ENCODE measurements at places on chromosomes 1 and 21.

DNA sequence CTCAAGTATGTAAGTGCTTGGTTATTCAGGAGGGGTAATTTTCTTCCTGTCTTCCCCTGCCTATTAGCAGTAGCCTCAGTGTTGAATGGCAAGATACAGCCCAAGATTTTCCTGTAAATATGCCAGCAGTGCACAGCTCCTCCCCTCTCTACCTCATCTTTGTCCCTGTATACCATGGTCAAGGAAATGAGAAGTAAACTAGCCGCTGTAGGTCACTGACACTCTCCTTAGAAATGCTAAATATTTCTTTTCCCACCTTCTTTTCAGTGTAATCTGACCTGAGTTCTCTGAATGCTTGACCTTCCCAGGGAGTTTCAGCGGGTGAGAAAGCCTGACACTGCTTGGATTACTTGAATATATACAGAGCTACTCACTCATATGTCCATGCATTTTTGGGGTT is 84.1 kb upstream of the ZNF326 start:
- no peak for DNase-seq

DNA sequence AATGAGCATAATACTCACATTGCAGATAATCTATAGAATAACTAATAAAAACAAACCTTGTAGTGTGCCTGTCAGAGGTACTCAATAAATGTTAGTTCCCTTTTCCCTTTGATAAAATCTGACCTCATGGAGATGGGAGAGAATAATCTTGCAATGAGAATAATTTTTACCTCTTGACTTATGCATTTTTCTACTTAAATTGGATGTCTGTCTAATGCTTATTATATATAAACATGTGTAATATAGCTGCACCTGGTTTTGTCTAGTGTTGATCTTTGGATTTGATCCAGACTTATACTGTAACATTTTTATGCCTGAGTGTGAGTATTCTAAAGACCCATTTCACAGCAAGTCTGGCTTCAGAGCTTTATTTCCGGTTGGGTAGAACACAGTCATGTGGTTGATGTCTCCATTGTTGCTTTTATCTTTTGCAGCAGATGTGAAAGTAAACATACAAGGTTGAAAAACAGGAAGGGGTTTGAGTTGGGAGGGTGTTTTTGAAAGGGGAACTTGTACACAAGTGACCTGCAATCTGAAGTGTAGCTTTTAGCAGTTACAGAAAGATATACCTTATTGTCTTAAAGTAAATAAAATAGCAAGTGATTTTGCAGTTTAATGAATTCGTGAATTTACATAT is 12.4 kb downstream of the EPB41 start:
- DNase-seq = no peak

DNA sequence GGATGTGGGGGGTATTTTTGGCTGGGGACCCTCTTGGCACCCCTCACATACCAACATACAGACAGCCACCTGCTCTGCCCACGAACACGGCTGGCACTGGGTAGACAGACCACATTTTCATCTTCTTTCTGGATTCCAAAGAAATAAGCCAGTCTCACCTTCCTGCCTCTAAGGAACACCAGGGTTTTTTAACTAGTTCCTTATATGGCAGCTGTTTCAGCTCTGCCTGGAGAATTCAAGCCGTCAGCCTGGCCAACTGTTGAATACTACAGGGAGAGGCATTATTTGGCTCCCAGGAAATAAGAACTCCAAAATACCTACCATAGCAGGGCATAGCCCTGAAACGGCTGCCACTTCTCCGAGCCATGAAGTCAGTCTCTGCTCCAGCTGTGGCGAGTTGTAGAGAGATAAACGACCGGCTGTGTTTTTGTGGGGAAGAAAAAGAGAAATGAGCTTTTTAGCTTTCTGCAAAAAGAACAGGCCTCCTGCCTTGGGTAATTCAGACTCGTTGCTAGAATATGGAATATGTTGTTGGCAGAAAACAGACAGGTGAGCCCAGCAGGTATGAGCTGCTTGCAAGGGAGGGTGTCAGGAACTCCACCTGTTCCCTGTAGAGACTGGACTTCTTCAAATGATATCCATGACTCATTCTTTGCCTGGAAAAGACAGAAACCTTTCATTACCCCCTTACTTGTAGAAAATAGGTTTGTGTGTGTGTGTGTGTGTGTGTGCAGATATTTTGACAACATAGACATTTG is 51.8 kb downstream of the MT1HL1 start:
- no peak for DNase-seq

GRCh38 chr1:8166406-8166805 is 140.3 kb upstream of the ERRFI1 start:
- DNase-seq = no peak

DNA sequence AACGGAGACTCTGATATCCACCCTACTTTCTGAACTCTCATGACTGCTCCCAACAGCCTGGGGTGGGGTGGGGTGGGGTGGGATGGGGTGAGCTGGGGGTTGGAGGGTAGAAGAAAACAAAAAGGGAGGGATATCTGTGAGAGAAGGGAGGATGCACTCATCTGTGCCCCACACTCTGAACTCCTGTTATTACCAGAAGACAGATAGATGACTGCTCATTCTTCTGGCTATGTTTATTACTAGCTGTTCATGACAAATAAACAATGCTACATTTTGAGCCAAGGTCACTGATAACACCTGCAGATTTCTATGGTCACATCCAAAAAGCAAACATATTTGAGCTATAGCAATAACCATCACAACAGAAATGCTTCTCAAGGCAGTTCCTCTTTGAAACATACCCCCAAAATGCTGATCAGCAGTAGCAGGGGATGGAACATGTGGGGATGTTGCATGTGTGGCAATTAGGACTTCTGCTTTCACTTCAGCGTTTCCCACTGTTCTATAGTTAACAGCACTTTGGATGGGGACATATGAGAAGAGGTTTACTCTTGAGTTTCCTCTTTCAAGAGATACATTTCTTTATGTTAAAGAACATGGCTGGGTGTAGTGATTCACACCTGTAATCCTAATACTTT is 43.3 kb downstream of the GPR3 start:
- no peak for DNase-seq

- no peak for DNase-seq
Observed at GRCh38 chr1:30272277-30273020, 450.9 kb downstream of the MATN1 start.

DNA sequence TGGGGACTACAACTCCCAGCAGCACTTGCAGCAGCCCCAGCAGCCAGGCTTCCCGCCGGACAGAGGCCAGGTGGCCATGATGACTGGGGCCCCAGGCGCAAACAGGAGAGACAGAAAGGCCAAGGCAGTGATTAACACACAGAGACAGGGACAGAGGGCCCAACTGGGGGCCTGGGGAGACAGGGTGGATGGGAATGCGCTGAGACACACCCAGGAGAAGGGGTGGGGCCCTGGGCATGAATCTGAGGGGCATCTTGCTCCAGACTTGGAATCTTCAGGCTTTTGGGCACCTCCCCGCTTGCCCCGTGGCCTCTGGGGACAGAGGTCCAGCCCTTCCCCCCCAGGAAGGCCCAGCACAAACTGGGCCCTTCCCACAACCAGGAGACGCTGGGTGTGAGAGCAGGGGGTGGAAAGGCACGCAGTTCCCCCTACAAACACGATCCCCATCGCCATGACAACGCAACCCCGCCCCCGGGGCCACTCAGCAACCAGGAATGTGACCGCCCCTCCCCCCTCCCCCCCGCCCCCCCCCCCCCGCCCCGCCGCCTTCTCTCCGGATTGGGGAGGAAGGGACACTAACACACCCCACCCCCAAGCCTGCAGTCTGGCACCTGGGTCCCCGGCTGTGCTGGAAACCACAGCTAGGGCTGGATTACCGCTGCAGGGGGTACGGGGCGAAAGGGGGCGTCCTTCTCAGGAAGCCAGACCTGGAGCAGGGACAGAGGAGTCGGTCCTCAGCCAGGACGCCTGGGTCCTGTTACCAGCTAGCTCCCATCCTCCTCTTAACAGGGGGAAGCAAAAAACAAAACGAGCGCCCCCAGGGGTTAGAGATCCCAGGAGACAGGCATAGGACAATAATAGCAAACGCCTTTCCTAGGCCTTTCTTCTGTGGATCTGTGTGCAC is 4.5 kb downstream of the HDGF start:
- peak; percentile 79 for DNase-seq

- no peak for DNase-seq
Observed at GRCh38 chr1:186849826-186850225, 21.1 kb downstream of the PLA2G4A start.

DNA sequence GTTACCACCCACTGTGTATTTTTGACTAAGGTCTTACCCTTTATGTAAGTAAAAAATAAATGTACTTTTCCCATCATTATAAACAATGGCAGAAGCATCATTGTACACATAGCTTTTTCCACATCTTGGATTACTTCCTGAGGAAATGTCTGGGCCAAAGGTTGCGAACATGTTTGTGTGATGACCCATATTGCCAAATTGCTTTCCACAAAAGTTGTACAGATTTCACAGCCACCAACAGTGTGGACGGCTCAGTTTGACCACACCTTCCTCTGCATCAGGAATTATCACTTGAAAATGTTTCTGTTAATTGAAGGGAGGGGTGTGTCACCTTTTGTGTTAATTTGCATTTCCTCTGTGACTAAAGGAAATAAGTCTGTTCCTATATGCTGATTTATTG is 25.7 kb downstream of the AKNAD1 start:
- no peak for DNase-seq

DNA sequence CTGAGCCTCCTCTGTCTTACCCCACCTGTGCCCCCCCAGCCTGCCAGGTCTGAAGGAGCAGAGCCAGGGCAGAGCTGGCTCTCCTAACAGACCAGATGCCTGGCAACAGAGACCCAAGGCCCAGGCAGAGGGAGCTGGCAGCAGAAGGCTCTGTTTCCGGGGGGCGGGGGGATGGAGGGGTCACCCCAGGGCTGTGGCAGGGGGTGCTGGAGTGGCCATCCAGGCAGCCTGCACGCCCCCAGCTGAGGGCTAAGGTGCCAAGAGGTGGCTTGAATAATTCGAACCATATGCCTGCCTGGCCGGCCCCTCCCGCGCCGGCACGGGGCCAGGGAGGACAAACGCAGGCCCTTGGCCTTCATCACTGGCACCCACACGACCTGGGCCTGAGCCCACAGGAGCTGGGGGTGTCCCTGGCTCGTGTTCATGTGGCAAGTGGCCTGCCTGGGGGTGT is 16.0 kb upstream of the PLEKHG5 start:
- DNase-seq = no peak

DNA sequence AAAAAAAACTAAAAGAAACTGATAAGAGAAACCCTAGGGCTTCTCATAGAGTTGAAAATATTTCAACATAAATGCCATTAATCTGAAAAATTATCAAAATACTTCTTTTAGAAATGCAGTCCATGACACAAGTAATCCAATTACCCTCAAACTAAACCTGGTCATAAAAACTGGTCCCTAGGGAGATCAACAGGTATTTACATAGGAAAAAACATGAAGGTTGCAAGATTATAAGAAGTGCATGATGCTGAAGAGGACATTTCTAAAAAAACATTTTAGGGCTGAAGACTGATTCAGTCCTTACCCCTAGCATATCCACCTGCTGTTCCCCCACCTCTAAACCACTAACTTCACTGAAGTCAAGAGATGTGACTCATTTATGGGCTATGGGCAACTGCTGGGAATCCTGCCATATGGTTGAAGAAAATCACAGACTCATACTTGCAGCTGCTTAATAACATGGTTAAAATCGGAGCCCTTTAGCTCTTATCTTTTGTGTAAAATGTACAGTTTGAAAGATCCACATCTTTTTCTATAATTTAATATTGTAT is 131.0 kb upstream of the RUNX1 start:
- no peak for DNase-seq

DNA sequence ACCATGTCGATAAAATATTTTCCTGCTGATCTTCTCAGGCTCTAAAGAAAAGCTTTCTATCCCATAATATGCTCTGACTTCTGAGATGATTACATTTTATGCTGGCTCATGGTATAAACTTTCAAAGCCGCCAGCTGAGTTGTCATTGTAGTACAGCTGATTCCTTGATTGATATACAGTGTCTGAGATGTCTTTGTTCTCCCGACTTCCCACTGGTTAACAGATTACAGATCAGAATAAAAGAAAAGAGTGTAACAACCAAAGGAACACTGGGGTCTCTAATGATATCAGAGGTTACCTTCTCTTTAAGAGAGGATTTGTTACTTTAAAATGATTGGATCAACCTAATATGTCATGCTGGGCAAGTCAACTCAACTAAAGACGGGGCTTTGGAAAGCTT is 485.4 kb upstream of the LRRC7 start:
- DNase-seq = no peak

DNA sequence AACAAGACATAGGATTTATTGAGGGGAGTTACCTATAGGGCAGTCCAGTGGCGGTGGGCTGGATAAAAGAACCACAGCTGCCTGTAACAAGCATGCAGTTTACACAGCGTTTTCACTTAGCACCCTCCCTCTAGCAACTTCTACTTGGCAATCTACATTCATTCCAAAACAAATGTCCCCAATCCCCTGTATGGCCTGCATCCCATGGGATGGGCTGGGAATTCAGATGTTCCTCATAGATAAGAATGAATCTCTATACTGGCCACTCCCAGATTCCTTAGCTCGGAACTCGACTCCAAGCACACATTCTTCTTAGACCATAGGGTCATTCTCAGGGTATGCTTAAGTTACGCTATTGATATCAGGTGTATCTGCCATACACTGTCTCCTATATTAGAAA is 33.3 kb downstream of the PCP4 start:
- no peak for DNase-seq

DNA sequence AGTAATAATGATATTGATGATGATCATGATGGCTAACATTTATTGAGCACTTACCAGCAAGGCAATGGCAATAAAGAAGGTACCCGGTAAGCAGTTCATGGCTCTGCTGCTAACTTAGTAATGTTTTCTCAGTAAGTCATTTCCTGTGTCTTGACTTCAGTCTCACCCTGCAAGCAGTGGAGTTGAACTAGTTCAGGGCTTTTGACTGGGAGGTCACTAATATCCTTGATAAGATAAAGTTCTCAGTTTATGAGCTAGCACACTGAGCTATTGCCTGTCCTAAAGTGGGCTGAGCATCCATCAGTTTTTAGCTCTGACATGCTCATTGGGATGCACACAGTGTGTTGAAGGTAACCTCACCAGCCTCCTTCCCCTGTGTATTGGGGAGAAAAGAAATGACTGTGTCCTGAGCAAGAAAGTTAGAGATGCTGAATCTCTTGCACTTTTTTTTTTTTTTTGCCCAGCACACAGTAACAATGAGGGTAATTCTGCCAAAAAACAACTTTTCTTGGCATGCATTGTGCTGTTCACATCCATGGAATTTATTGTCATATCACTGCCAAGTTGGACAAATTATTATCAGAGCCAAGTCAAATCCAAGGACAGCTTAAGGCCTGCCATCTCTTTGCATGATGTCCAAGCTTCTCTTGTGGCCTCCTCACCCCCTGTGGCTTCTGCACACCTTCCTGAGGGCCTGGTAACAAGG is 55.5 kb upstream of the GADD45A start:
- no peak for DNase-seq

- DNase-seq = no peak
Observed at GRCh38 chr21:28136656-28137255, 855.9 kb downstream of the LTN1 start.

Measured in stimulated activated CD8-positive, alpha-beta memory T cell treated with anti-CD3 and anti-CD28 coated beads, Interleukin-4, amount 100 ng/mL, for 48 hours (primary cell).